ENCODE measurements at places on chromosomes 12 and 14.

- DNase-seq: no peak
Observed at GRCh38 chr14:25521616-25522015, 471.7 kb upstream of the STXBP6 start.

- no peak for DNase-seq
Observed at GRCh38 chr14:52310541-52310940, 3.6 kb upstream of the PTGER2 start.

GRCh38 chr14:39956372-39956771 is 524.1 kb upstream of the FBXO33 start:
- DNase-seq: no peak

DNA sequence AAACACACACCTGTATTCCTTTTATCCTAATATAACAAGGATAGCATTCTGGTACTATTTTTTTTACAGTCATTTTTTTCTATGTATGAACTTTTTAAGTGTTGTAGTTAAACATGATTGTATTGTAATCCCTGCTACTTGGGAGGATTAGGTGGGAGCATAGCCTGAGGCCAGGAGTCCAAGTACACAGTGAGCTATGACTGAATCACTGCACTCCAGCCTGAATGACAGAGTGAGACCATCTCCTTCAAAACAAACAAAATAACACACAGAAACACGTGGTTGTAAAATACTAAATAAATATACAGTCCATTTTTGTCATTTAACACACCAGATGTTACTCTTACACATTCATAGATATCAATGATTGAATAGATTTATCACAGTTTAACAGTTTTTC is 56.9 kb downstream of the MAP4K5 start:
- DNase-seq: no peak

- no peak for DNase-seq
Observed at GRCh38 chr12:25101092-25101445, 93.9 kb downstream of the DNAI7 start.

DNA sequence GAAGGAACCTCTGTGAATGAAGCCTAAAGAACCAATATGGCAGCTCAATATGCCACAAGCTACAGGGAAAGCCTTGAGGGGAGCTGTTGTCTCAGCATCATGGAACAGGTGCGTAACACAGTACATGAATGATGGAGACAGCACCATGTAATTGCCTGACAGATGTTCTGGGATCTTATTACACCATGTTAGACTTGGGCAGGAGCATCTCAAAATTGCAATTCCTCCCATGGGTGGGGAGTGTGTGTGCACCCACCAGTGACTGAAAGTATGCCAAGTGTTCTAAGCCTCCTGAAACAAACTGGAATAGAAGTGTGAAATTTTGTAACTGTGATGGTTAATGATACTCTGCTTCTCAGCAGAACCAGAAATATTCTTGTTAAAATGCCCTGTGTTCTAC is 151.0 kb upstream of the SRRM4 start:
- no peak for DNase-seq

DNA sequence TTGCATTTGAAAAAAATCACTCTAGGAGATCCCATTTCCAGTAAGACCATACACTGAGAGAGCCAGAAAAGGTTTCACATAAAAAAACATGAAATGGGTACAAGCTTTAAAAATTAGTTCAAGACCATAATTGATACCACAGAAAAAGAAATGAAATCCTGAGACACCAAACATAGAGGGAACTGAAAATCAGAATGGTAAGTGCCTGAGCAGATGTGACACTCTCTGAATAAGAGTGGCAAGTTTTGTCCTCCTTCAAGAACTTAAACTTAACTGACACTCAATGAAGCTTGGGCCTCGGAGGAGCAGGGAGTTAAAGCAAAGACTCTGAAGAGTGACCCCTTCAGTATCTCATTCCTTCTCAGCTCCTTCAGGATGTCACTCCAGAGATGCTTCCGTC is 23.2 kb upstream of the PTGDR start:
- DNase-seq: no peak

- DNase-seq: no peak
Observed at GRCh38 chr14:103626146-103626850, 2.7 kb upstream of the KLC1 start.

DNA sequence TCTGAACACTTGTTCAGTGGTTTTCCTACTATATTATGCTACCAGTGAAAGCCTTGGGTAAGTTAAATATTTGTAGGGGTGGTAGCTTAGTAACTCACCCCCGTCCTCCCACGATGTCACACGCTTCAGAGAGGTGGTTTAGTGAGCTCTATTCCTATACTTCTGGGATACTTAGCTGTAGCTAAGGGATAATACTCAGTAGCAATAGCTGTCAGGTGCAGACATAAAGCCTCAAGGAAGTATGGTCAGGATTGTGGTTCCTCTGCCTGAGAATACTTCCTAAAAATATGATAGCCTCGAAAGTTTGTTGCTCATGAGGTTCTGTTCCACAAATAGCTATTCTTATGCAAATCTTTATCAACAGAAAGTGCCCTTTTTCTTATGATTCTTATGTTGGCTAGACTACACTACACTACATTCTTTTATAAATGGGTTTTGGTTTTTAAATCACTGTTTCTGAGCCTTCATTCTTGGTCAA is 11.9 kb downstream of the DLST start:
- no peak for DNase-seq

DNA sequence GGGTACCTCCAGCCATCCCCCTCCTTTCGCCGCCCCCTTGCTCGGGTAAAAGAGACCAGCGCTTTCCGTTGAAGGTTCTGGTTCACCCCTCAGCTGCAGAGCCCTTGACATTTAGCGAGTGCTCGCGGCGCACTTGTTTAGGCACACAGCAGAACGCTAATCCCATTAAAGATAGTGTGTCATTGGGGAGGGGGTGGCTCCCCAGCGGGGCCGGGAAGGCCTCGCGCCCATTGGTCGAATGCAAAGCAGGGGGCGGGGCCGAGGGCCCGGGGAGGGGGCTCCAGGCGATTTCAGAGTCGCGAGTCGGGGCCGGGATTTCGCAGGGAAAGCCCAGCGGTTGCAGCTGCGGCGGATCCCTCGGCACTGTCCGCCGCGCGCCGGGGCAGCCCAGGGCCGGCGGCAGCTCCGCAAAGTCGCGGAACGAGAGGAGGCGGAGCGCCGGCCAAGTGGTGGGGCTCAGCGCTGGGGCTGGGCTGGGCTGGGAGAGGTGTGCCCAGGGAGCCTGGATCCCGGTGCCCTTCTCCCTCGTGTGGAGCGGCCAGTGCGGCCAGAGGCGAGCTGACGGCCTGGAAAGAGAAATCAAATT is 122.9 kb downstream of the TSPAN9 start:
- DNase-seq: peak; percentile 53

DNA sequence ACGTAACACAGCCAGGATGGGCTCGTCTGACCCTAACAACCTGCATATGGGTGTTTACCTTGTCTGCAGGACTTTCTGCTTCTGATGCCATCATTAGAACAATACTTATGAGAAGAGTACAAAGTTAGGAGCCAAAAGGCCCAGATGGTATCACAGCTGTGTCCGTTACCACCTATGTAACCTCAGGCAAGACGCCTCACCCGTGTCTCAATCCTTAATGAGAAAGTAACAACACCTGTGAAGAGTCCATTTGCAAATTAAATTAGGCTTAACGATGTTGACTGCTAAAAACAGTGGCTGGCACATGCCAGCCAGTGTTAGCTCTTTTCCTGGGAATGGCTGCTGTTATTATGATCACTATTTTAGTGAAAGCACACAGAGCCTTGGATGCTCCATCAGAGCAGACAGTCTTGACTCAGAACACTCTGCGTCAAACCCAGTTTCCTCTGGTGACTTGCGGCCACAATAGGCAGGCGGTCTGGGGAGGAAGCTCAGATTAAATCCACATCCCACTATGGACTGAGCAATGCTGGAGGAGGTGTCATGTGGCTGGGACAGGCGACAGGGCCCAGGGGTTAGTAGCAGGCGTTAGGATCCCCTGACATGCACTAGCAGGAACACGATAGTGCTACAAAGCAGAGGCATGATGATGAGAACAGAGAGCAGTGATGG is 125.3 kb downstream of the SLC15A4 start:
- DNase-seq: no peak

DNA sequence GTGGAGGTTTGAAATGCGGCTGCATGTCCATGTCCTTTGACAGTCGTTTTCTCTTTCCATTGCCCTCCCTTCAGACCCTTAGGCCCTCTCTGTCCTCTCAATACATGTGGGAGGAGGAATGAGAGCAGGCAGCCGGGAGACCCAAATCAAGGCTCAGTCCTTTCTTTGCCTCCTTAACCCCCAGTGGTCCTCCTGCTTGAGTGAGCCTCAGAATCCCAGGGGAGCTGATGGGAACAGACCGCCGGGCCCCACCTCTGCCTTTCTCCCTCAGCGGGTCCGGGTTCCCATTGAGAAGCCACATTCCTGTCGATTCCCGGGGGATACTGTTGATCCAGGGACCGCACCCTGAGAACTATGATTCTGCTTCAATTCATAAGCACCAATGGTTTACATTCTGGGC is 77.9 kb upstream of the RFLNA start:
- DNase-seq: no peak

GRCh38 chr14:95885278-95885677 is 8.6 kb downstream of the TUNAR start:
- DNase-seq: no peak

GRCh38 chr14:72111911-72112310 is 179.7 kb downstream of the RGS6 start:
- no peak for DNase-seq

GRCh38 chr14:26332966-26333365 is 264.9 kb downstream of the NOVA1 start:
- no peak for DNase-seq

- DNase-seq: no peak
Observed at GRCh38 chr14:75720842-75721498, 59.9 kb downstream of the TTLL5 start.

- DNase-seq: no peak
Observed at GRCh38 chr14:104192883-104193245, 54.5 kb downstream of the KIF26A start.

- no peak for DNase-seq
Observed at GRCh38 chr14:96058576-96059200, 19.5 kb downstream of the C14orf132 start.

Data from SW480 (cell line).